T-helper 17 cell (primary cell): ENCODE measurements at places on chromosomes 6 and 20.

DNA sequence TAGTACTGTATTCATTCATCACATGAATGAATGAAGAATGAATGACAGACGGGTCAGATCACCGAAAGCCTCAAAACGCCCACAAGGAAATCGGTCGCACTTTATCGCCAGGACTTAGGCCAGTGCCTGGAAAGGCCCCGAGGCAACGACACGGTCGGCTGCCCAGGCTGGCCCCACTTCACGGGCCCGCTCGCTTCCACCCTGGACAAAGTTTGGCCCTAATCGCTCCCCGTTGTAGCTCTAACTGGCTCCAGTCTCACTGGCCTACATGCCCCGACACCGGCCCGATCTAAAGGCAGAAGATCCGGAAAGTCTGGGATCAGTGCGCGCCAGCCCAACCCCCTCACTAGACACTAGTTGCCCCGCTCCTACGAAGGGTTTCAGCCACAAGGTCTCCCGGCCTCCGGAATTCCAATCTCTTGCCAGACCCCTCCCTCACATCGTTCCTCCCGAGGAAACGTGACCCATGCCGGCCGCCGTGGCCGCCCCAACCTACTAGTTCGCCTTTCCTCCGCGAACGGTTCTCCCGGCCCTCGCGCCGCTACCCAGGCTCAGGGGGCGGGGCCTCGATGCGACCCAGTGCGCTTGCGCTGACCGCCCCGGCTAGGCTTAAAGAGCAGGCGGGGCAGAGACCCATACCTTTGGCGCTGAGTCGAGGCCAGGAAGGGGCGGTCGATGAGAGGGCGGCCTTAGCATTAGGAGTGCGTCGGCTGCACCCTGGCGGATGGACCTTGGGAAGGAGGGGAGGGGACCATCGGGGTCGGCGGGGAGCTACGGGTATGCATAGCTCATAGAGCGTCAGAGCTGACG is at the start of the genes GSS and MYH7B:
Gene GSS (minus strand): TSS at position 576 of the 810 bp plus-strand sequence. CDS start 3,954 bp downstream, outside the sequence.
Gene MYH7B (plus strand): TSS at position 638 of the 810 bp plus-strand sequence. CDS start 22,138 bp downstream, outside the sequence.
- DNase-seq, result peak; percentile 98

DNA sequence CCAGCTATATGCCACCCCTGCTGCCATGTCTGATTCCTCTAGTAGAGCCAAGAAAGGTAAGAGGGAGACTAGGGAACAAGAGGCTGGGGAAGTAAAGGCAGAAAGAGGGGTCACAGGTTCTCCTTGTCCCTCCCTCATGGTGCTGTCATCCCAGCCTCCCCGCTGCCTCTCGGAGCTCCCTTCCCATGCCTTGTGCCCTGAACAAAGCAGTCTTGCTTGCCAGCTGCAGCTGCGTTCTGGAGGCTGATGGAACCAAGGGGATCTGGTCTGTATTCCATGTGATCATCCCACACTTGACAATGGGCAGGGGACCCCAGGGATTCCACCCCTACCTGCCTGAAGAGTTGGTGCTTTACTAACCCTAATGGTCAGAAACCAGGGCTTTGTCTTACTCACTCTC is 61.4 kb downstream of the DAAM2 start:
- DNase-seq, result no peak

GRCh38 chr20:48912065-48912464 is 9.4 kb upstream of the ARFGEF2 start:
- DNase-seq, result no peak

DNA sequence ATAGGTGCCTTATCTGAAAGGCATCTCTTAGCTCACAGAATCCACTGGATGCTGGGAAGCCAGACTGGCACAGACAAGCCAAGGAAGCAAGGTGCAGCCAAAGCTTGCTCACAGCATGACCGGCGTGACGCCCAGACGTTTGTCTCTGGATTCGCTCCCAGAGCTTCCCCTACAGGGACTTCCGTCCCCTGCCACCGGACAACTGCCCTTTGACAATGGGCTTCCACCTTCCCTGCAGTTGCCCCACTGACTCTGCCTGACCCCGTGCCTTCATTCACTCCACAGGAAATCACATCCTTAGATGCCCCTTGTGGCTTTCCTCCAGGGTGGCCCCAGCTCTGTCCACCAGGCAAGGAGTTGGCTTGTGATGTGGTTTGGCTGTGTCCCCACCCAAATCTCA is 94.8 kb upstream of the CDH4 start:
- DNase-seq, result no peak

DNA sequence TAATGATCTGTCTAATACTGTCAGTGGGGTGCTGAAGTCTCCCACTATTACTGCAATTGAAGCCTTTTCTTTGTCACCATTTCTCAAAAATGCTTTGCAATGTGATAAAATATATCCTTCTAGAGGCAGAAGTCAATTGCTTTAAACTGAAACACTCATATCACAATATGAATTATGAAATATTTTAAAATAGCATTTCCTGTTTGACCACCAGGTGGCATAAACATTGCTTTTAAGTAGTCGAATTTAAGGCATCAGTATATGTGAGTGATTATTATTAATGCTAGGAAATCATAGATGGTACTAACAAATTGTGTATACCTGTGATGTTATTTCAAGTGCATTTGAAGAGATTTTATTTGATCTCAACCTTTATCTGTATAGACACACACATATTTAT is 87.5 kb downstream of the MEI4 start:
- no peak for DNase-seq

- DNase-seq, result no peak
Measured at GRCh38 chr20:20463933-20464374, 96.0 kb downstream of the INSM1 start.

DNA sequence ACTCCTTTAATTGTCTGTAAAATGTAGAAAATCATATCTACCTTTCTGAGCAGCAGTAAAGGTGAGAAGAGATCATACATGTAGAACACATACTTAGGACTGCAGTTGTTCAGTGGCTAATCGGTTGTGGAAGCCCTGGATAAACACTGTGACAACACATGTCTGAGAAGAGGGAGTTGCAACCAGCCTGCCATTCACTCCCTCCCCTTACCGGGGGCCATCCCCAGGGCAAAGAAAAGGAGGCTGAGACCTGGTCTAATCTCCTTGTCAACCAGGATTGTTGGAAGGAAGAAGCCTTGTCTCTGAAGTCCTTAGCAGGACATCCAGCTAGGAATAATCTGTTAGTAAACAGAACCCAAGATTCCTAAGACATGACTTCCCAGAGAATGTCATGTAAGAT is 462.5 kb upstream of the AGPAT4 start:
- DNase-seq, result no peak

DNA sequence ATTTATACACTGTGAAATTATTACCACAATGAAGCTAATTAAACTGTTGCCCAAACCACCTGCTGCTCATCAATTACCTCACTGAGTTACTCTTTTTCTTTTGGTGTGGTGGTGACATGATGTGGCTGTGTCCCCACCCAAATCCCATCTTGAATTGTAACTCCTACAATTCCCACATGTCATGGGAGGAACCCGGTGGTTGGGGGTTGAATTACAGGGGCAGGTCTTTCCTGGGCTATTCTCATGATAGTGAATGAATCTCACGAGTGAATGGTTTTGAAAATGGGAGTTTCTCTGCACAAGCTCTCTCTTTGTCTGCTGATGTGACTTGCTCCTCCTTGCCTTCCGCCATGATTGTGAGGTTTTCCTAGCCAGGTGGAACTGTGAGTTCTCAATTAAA is 145.0 kb downstream of the LRRC1 start:
- DNase-seq, result no peak

- DNase-seq, result no peak
Measured at GRCh38 chr6:132412656-132413498, 11.6 kb upstream of the MOXD1 start.
